ENCODE measurements at places on chromosomes 4 and X. TPM values are rescaled to one million over a fixed set of nuclear protein-coding genes. Genes with fewer than 3 reads are reported as not detected.

- H3K27ac ChIP-seq = no peak overlapping the region
- H3K27me3 ChIP-seq = peaks cover 7% of the 10 kb centered on the region
- no peaks in the 10 kb centered on the region for H3K4me1 ChIP-seq
- DNase-seq = peak; percentile 1
These were observed 45.6 kb downstream of the GPC3 start for GRCh38 chrX:133939655-133940302.

DNA sequence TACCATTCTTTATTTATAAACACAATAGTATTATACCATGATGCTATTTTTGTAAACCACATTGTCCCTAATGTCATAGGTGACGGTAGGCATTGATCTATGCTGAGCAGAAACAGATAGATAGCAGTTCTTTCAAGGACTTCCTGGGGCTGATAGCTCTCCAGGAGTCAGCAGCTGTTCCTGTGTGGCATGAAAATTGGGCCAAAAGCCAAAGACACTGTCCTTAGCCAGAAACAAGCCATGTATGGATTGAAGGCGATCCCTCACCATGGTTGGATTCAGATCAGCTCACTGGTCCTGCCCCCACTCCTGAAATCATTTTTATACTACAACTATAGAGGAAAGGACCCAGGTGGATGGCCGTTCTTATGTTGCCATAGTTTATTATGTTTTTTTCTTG, 53.6 kb downstream of the DDX60 start:
- no peaks in the 10 kb centered on the region for H3K27me3 ChIP-seq
- no peak for DNase-seq
- H3K4me1 ChIP-seq = no peaks in the 10 kb centered on the region
- no peak overlapping the region for H3K27ac ChIP-seq
- H3K4me3 ChIP-seq = no peak overlapping the region

DNA sequence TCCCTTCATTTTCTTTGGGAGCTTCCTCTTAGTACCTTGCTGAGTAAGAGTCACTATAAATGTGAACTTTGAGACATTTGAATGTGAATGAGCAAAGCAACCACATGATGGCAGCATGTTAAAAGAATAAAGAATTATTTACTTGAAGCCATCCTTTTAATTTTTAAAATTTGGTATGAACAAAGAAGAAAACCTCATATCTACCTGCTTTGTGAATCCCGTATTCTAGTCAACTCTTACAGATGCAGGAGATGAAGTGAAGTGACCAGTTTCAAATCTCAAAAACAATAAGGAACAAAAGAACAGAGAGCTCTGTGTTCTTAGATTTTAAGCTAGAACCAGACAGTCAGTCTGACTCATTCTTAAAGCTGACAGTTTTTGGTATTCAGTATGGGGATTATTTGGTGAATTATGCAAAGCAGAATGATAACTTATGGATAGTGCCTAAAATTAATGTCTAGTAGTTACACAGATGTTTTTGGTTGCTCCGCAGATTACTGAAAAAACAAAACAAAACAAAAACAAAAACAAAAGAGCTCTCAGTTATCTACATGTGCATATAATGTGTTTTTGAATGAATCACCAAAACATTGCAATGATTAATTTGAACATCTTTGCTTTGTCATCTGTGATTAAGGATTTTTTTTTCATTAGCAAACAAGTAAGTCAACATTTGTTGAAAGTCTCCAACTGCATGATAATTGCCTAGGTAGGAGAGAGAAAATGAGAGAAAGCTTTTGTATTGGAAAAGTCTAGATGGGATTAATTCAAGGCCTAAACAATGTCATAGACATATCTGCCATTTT, 48.2 kb upstream of the H2AZ1 start:
- H3K27me3 ChIP-seq = no peaks in the 10 kb centered on the region
- no peak overlapping the region for H3K27ac ChIP-seq
- H3K4me1 ChIP-seq = peaks cover 5% of the 10 kb centered on the region
- no peak overlapping the region for H3K4me3 ChIP-seq
- DNase-seq = peak; percentile 49

- H3K4me3 ChIP-seq = no peak overlapping the region
- no peaks in the 10 kb centered on the region for H3K36me3 ChIP-seq
- no peaks in the 10 kb centered on the region for H3K4me1 ChIP-seq
- no peak overlapping the region for H3K27ac ChIP-seq
- DNase-seq = no peak
- H3K27me3 ChIP-seq = peaks cover 14% of the 10 kb centered on the region
These were observed 37.4 kb downstream of the DAPP1 start for GRCh38 chr4:99853999-99854398.

- H3K27me3 ChIP-seq = no peaks in the 10 kb centered on the region
- H3K4me3 ChIP-seq = no peak overlapping the region
- DNase-seq = no peak
- H3K4me1 ChIP-seq = no peaks in the 10 kb centered on the region
These were observed 2.7 kb downstream of the CT55 start for GRCh38 chrX:135168486-135168885.

DNA sequence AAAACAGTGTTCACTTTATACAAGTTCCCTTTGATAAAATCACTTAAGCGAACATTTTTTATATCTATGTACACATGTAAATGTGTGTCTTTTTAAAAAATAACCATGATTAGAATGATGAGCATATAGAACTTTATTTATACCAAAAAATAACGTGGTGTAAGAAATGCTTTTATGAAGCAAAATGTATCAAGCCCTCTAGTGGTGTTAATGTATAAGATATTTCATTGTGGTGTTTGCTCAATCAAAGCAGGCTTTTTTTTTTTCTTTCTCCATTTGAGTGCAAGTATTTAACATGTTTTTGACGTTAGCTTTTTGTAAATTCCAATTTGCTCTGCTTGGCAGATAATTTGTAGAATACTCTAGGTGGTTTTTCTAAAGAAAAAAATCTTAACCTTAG, 2092.4 kb upstream of the TENM3 start:
- peak; percentile 45 for DNase-seq
- no peak overlapping the region for H3K27ac ChIP-seq
- no peaks in the 10 kb centered on the region for H3K36me3 ChIP-seq

GRCh38 chr4:150943818-150944217, 71.3 kb downstream of the LRBA start:
- H3K4me3 ChIP-seq = no peak overlapping the region
- no peaks in the 10 kb centered on the region for H3K36me3 ChIP-seq
- no peak overlapping the region for H3K27ac ChIP-seq
- H3K4me1 ChIP-seq = peaks cover 9% of the 10 kb centered on the region
- no peak for DNase-seq

DNA sequence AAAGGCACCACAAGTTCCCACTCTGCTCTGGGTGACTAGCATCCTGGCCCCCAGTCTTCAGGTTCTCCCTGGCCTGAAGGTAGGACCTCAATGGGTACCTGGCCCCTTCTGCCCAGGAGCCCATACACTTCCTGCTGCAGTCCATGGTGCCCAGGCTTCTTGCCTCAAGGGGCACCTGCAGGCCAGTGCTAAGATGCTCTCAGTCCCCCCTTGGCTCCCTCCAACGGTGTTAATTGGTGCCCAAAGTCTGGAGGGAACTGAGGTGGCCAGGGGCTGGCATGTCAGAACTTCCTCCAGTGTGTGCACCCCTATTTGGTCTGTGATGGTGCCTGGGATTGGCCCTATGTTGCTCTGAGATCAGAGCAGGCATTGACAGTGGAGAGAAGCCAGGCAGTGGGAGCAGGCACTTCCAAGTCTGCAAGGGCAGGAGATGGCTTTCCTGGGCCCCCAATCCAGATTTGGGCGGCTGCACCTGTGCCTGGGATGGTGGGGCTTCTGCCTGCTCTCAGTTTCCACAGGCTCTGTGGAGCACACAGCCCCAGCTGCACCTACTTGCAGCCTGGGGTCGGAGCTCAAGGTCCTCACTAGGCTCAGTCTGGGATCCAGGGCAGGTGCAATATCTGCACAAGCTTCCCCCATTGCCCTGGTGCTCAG, 301.6 kb downstream of the FAM47B start:
- H3K36me3 ChIP-seq = no peaks in the 10 kb centered on the region
- H3K4me3 ChIP-seq = no peak overlapping the region
- H3K27me3 ChIP-seq = no peaks in the 10 kb centered on the region
- no peak overlapping the region for H3K27ac ChIP-seq
- H3K4me1 ChIP-seq = no peaks in the 10 kb centered on the region

DNA sequence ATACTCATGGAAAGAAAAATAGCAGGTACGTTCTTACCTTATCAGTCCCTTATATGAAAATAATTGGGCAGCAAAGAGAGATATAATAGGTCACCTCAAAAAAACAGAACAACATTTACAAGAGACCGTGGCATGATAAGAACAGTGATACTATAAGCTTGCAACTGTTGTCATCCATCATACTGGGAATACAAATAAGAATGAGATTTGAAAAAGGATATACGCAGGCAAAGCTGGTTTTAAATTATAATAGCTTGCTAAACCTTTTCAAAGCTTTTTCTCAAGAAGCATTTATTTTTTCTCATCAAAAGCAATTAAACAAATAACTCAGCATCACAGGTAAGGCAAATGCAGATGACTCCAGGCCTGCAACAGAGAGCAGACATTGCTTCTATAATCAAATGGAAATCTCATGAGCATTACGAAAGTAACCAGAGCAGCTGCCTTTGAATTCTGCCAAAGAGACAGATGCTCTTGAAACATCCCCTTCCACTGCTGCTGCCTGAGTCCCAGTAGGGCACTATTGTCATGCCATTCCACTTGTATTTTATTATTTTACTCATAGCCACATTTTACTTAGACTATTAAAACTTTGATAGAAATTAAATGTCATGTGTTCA, 620.6 kb upstream of the GNPDA2 start:
- no peak overlapping the region for H3K27ac ChIP-seq
- no peak overlapping the region for H3K4me3 ChIP-seq
- H3K27me3 ChIP-seq = no peaks in the 10 kb centered on the region
- H3K4me1 ChIP-seq = peaks cover 22% of the 10 kb centered on the region

DNA sequence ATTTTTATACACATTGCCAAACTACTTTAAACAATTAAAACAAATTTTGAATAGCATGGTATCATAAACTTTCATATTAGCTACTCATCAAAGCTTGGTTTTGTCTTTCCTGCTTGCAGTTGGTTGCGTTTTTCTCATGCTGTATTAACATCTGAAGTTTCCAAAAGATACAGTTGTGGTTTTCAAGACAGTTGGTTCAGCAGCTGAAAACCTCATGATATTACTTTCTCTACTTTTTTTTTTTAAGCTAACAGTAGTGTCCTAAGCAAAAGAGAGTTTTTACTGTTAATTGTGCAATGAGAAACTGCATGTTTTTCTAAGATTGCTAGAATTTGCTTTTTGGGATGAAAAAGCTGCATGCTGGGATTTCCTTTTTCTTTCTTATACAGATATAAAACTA, 15.2 kb downstream of the RUFY3 start:
- H3K36me3 ChIP-seq = no peaks in the 10 kb centered on the region
- no peak for DNase-seq
- H3K27me3 ChIP-seq = no peaks in the 10 kb centered on the region
- no peak overlapping the region for H3K4me3 ChIP-seq

GRCh38 chr4:146564492-146564891, 42.8 kb upstream of the SLC10A7 start:
- no peaks in the 10 kb centered on the region for H3K27me3 ChIP-seq
- no peak overlapping the region for H3K4me3 ChIP-seq
- no peak overlapping the region for H3K27ac ChIP-seq
- H3K4me1 ChIP-seq = peaks cover 22% of the 10 kb centered on the region

- no peaks in the 10 kb centered on the region for H3K36me3 ChIP-seq
- no peak overlapping the region for H3K4me3 ChIP-seq
- no peak overlapping the region for H3K27ac ChIP-seq
- no peak for DNase-seq
These were observed 59.3 kb downstream of the MAPK10 start for GRCh38 chr4:86300516-86300915.

- H3K27ac ChIP-seq = no peak overlapping the region
- no peak overlapping the region for H3K4me3 ChIP-seq
- H3K27me3 ChIP-seq = no peaks in the 10 kb centered on the region
These were observed 11.6 kb downstream of the ARHGAP24 start for GRCh38 chr4:85486425-85487086.

GRCh38 chrX:40006106-40007017, 91.4 kb downstream of the BCOR start:
- H3K27me3 ChIP-seq = no peaks in the 10 kb centered on the region
- no peaks in the 10 kb centered on the region for H3K36me3 ChIP-seq
- peaks cover 25% of the 10 kb centered on the region for H3K4me1 ChIP-seq
- H3K27ac ChIP-seq = no peak overlapping the region
- no peak for DNase-seq

DNA sequence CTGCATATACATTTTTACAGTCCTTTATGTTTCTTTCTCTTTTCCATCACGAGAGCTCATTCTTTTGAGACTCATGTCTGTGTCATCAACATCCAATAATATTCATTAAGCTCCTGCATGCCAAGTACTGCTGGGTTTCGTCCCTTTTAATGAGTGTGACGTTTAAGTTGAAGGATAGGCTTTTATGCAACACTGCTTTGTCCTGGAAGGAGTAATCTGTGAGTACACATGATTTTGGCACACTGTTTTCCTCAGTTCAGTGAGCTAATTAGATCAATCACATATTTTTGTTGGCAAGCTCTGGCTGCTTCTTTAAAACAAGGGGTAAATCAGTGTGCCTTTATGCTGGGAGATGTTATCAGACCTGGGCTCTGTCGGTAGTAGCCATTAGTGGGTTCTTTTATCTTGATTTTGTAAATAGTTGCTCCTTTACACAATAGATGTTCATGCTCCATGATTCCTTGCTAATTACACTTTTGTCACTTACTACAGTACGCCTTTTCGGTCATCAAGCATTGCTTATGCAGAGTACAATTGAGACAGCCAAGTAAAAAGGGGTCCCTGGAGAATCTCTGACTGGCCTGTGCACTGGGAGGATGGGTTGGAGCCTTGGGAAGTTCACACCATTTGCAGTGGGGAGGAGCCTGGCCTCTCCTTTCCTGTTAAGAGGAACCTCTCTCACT, 132.6 kb downstream of the FHIP1A start:
- H3K36me3 ChIP-seq = no peaks in the 10 kb centered on the region
- H3K4me1 ChIP-seq = peaks cover 9% of the 10 kb centered on the region
- H3K4me3 ChIP-seq = no peak overlapping the region
- peak; percentile 51 for DNase-seq

DNA sequence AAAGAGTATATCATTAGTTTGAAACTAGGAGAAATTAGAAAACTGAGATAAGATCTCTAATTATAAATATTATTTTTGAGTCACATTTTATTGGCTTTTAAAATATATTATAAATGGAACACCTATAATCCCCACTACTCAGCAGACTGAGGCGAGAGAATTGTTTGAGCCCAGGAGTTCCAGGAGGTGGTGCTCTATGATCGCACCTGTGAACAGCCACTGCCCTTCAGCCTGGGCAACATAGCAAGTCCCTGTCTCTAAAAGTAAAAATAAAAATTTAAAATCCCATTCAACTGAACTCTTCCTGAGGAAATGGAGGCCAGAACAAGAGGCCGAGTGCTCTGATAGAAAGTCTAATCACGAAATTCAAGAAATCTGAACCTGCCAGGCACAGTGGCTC, 6.3 kb upstream of the C4orf36 start:
- no peak overlapping the region for H3K4me3 ChIP-seq
- no peaks in the 10 kb centered on the region for H3K27me3 ChIP-seq
- H3K27ac ChIP-seq = no peak overlapping the region

TBC1D9 gene
- total RNA-seq = 22.4 TPM

GPR34 gene
- total RNA-seq = not detected

F11 gene
- 0.24 TPM for total RNA-seq

GAGE12F gene
- not detected for total RNA-seq

ZNF674 gene
- total RNA-seq = 7.9 TPM

GRPR gene
- 0.52 TPM for total RNA-seq

Data from A673 (cell line).